ENCODE measurements at places on chromosomes 7 and 10.

GRCh38 chr7:1255817-1256340 lies 23.2 kb downstream of the UNCX start:
- no peak for DNase-seq

DNA sequence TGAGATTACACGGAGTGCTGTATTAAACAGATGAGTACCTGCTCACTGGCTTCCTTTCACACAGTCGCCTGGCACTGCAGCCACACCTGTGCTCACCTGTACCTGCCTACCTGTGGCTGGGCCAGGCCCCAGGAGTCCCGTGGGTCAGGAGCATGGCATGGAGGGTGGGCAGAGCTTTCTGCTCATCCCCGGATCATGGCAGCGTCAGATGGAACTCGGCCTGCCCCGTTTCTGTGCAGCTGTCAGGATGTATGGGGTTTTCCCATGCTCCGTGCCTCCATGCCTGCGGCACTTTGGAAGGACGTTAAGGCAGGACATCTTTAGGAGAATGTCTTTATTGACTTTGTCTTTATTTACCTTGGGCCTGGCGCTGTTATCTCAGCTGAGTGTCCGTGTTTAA lies 112.2 kb downstream of the MGMT start:
- DNase-seq: no peak

DNA sequence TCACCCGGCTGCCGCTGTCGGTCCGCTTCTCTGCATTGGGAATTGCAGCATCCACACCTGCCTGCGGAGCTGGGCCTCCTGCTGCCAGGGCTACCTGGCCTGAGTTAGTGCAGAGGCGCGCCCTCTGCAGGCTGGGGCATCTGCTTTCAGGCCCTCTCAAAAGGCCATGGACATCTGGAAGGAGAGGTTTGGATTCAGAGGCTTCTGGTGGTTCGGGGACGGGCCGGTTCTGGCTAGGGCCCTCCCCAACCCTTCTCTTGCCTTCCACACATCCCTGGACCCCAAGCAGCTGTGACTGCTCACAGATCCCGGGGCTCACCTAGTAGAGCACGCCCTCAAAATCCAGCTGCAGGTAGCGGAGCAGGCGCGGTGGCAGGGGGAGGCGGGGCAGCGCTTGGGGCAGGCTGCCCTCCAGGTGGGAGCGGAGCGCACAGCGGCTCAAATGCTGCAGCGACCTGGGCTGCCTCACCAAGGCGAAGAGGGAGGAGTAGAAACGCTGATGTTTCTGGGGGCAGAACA lies 8.4 kb upstream of the GBX1 start:
- DNase-seq: no peak

- DNase-seq: no peak
These were observed 8.2 kb downstream of the ANKMY2 start for GRCh38 chr7:16637379-16637778.
